Activated naive CD4-positive, alpha-beta T cell treated with anti-CD3 and anti-CD28 coated beads, Interleukin-2, amount 50 U/mL, for 72 hours (primary cell): ENCODE measurements at places on chromosomes 11 and 22. TPM values are rescaled to one million over a fixed set of nuclear protein-coding genes. Genes with fewer than 3 reads are reported as not detected.

Gene ARHGEF17
- total RNA-seq = 0.16 TPM

Gene RANBP1
- total RNA-seq = 349 TPM

Gene ELMOD1
- total RNA-seq = not detected

- no peak for DNase-seq
Observed at GRCh38 chr11:65501186-65501471, 2.3 kb downstream of the MALAT1 start.

GRCh38 chr11:24509114-24509513 is 12.3 kb downstream of the LUZP2 start:
- DNase-seq = no peak

DNA sequence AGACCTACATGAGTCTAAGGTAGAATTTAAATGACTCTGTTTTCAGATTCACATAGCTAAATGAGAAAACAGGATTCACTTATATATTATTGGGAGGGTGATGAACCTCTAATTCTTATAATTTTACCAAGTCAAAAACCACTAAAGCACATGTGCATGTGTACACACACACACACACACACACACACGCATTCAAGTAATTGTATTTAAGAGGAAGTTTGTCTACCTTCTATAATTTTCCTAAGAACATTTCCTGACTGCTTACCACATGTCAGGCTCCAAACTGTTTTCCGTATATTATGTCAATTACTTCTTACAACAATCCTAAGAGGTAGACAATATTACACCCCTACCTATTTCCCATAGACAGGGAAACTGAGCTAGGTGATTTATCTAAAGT is 6.7 kb downstream of the RNF141 start:
- DNase-seq = no peak

GRCh38 chr11:101867951-101868350 is 46.9 kb upstream of the CEP126 start:
- no peak for DNase-seq

DNA sequence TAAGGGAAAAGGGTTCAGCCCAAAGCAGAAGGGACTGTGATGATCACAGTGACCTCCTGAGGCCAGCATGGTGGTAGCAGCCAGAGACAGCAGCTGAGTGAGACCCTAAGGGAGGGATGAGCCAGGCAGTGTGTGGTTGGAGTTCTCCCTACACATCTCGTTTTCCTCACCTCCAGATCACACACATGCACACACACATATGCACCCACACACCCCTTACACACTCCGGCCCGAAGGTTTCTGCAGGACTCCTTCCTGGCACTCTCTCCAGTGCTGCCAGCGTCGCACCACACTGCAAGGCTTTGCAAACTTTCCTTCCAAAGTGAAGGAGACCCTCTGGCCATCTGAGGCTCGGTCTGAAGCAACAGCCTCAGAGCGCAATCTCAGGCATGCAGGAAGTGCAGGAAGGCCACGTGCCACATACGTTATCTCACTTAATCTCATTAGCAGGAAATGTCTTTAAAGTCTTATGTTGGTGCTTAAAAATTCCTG is 26.9 kb upstream of the TP53I11 start:
- no peak for DNase-seq

DNA sequence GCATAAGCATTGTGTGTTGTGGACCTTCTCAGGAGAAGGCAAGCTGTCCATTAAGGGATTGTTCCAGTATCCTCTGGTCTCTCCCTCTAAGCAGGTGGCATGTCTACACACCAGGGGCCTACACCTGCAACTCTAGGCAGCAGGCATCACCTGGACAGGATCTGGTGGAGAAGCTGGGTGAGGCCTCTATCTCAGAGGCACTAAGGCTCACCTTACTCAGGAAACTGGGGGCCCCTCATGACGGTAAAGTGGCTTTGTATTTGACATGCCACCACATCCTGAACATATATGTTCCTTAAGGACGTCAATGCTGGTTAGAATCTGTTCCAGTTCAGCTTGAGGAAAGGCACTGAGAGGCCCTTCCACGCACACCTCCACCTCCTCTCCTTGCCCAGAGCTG is 891.3 kb downstream of the OPCML start:
- DNase-seq = no peak
